SK-N-SH (cell line): ENCODE measurements at places on chromosomes 5 and 9. TPM values are rescaled to one million over a fixed set of nuclear protein-coding genes. Genes with fewer than 3 reads are reported as not detected.

DNA sequence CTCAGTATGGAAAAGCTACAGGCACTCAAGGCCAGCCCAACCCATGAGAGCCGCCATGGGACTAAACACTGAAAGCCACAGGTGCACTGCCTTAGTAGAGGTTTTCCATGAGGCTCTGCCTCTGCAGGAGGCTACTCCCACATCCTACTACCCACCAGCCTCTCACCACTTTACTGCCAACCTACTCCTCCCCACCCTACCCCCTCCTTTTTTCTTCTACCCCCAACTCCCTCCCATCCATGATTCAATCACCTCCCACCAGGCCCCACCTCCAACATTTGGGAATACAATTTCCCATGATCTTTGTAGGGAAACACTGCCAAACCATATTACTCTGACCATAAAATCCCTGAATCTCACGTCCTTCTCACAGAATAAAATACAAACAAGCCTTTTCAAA lies 101.6 kb upstream of the CTSV start:
- H3K36me3 ChIP-seq, result no peaks in the 10 kb centered on the region
- DNase-seq, result no peak
- H3K4me1 ChIP-seq, result no peaks in the 10 kb centered on the region

DNA sequence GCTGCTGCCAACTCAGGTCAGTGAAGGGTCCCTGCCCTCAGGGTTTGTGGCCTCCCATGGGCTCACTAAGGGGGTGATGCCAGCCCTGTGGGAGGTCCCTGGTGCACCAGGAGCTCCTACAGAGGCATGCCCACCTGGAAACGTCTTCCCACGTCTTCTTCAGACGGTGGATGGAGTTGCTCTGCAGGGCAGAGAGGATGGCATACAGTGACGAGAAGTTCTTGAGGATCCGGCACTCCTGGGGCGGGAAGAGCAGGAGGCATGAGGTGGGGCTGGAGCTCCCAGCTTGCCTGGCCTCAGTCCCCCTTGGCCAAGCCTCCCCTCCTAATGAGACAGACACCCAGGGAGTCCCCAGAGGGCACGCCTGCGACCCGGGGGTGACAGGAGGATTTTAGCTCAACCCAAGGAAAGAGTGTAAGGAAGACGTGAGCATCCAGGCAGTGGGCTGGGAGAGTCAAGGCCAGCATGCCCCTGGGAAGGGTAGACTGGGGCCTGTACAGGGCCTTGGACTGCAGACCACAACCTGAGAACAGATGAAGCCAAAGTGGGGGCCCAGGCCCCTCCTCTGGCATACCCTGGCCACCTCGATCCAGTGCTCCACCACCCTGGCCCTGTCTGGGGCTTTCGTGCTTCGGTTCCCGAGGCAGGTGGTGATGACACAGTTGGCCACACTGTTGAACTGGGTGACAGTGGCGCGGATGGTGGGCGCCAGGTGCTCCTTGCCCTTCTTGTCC lies 14.4 kb downstream of the RALGDS start:
- no peak overlapping the region for H3K4me3 ChIP-seq
- no peaks in the 10 kb centered on the region for H3K27me3 ChIP-seq
- H3K27ac ChIP-seq, result no peak overlapping the region

GRCh38 chr5:78858364-78858763 lies 126.7 kb downstream of the ARSB start:
- DNase-seq, result no peak
- no peaks in the 10 kb centered on the region for H3K27me3 ChIP-seq
- H3K36me3 ChIP-seq, result no peaks in the 10 kb centered on the region
- H3K4me1 ChIP-seq, result no peaks in the 10 kb centered on the region
- H3K4me3 ChIP-seq, result no peak overlapping the region

DNA sequence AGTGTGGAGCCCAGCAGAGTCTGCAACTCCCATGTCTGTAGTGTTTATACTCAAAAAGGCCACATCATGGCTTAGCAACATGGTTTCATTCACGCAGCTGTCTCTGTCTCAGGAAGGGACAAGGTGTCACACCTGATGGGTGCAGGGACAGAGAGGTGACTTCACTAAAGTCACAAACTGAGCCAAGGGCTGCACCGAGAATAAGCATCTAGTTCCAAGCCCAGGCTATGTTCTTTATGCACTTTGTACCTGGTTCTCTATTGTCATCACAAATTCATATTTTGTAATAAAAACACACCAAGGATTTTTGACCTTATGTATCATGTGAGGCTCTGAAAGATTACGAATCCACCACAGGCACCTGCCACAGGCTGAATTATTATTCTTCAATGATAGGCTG lies 64.9 kb upstream of the STK32A start:
- H3K36me3 ChIP-seq, result no peaks in the 10 kb centered on the region
- H3K4me3 ChIP-seq, result no peak overlapping the region
- peaks cover 22% of the 10 kb centered on the region; the same call in 1 of the 2 replicates for H3K4me1 ChIP-seq
- no peaks in the 10 kb centered on the region for H3K27me3 ChIP-seq

GRCh38 chr9:131724683-131725082 lies 15.2 kb downstream of the RAPGEF1 start:
- H3K4me1 ChIP-seq, result peaks cover 19% of the 10 kb centered on the region
- H3K27ac ChIP-seq, result no peak overlapping the region
- no peaks in the 10 kb centered on the region for H3K36me3 ChIP-seq

- H3K4me3 ChIP-seq, result no peak overlapping the region
- DNase-seq, result no peak
- no peak overlapping the region for H3K27ac ChIP-seq
- no peaks in the 10 kb centered on the region for H3K36me3 ChIP-seq
- peaks cover 12% of the 10 kb centered on the region for H3K4me1 ChIP-seq
These were observed 43.4 kb downstream of the RETREG1 start for GRCh38 chr5:16573401-16573800.

The RGS14 gene
- 26.5 and 27.6 TPM in 2 replicates for polyA plus RNA-seq
